ENCODE measurements at places on chromosomes 5 and 9.

- no peak for DNase-seq
Observed at GRCh38 chr9:134172198-134173126, 8.1 kb upstream of the RNU6ATAC start.

DNA sequence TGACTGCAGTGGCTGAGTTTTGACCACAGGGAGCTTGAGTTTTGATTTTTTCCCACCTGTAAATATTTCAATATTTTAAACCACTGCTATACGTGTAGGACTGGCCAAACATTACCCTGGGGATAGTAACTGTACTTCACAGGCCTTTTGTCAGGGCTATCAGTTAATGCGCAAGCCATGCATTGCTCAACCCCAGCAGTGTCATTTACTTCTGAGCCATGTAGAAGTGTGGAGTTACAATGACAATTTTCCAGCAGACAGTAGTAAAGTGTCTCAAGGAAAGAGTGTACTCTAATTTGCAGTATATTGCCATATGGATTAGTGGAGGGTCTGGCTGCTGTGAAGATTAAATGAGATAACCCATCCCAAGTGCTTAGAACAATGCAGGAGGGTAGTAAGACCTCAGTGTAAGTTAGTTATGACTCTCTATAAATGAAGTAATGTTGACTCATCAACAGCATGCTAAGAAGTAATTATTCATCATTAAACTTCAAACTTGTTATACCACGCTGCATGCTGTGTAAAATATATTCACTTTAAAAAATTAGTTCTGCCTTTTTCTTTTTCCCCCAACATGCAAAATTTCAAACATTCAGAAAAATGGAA is 489.2 kb downstream of the KDM4C start:
- no peak for DNase-seq

- no peak for DNase-seq
Observed at GRCh38 chr5:67467110-67467509, 270.5 kb upstream of the CD180 start.

- DNase-seq: no peak
Observed at GRCh38 chr5:27266184-27266583, 227.8 kb upstream of the CDH9 start.

DNA sequence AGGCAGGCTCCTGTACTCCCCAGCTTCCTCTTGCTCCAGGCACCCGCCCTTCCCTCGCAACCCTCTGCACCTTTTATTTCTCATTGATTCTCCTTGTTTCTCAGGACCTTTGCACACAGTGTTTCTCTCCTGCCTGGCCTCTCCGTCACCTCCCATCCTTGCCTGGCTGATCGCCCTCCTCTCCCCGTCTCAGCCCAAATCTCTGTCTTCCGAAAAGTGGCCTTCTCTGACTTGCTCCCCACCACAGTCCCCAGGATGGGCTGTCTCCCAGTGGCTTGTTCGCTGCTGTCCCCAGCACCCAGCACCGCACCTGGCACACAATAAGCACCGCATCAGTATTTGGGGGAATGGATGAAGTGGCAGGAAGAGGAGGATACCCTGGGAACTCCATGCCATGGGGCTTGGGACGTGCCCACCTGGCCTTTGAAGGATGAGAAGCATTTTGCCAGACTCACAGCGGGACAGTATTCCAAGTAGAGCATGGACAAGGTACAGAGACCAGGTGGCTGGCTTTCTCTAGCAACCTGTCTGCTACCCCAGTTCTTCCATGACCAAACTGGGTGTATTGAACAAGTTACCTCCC is 62.5 kb downstream of the LMX1B start:
- DNase-seq: no peak

DNA sequence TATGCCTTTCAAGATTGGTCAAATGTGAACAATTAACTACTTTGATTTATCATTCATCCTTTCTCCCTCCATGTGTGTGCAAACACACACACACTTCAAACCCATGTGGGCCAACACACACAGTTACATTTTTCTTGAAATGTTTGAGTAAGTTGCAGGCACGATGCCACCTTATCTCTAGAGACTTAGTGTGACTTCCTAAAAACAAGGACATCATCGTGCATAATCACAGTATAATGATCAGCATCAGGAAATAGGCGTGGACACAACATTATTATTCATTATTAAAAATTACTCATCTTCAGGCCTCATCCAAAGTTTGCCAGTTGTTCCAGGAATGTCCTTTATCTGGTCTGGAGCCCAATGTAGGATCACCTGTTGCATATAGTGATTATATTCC is 209.5 kb downstream of the GNA14 start:
- DNase-seq: no peak

Data from HEK293T (cell line).